ENCODE measurements at places on chromosomes 13 and 19.

- no peak for DNase-seq
Observed at GRCh38 chr13:107422421-107422820, 792.9 kb downstream of the LIG4 start.

- no peak for DNase-seq
Observed at GRCh38 chr13:20676213-20676612, 27.3 kb upstream of the IL17D start.

DNA sequence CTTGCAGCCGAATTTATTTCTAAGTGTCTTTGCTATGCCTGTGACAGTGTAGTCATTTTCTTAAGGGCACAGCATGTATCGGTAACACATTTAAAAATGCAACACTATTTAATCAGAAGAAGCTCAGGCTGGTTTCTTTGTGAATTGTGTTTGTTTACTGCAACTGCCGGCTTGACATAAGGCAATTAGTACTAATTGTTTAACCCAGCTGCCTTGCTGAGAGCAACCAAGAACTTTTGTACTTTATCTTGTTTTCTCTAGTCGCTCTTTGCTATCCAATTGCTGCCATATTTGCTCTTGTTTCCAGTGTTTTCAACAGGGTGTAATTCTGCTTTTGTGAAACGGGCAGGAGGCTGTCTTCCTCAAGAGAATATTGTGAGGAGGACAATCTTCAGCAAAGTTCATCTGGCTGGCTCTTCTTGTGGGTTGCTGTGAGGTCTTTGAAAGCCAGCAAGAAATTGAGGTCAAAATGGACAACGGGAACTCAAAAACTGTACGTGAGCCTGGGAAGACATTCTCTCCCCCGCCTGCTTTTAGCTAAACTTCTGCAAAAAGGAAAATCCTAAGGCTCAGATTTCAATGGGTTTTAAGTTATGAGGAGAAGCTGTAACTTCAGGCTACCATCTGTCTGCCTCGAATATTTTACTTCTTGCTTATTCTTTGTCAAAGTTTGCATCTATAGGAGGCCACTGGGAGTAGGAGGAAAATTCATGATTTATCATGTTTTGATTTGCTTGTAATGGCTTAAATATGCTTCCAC, 75.8 kb upstream of the TSHZ3 start:
- DNase-seq, result no peak

GRCh38 chr13:94292323-94292640, 187.2 kb downstream of the DCT start:
- no peak for DNase-seq

- DNase-seq, result no peak
Observed at GRCh38 chr19:47187797-47188196, 43.2 kb downstream of the BBC3 start.

DNA sequence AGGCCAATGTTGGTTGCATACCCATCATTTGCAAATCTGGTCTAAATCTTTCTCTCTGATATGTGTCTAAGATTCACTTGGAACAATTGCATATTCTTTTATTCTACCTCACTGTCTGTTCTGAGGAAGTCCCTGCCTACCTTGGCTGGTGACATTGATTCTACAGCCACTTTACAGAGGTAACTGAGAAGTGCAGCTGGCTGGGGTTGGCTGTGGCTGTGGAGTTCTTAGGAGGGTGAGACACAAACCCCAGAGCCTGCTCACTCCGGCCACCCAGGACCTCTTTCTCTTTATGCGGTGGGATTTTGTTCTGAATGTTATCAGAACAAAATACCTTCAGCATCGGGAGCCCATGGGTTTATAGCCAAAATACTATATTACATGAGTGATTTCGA, 54.5 kb upstream of the IRS2 start:
- DNase-seq, result no peak

DNA sequence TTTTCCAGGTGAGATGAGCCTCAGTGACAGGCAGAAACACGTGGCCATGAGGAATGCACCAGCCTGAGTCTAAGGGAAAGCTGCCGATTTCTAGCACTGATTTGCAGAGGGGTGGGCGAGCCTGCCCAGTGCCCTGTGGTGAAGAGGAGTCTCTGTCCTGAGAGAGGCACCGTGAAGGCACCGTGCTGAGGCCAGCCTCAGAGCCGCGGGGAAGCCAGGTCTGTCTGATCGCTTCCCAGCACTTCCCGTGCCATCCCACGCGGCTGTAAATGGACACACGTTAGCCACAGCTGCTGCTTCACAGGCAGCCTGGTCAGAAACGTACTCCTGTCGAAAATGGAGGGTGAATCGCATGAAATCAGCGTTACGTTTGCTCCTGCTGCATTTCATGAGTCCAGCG, 79.8 kb downstream of the ATP11A start:
- DNase-seq, result no peak

- no peak for DNase-seq
Observed at GRCh38 chr13:108342369-108343289, 73.1 kb downstream of the TNFSF13B start.

GRCh38 chr19:48513289-48514122, 1.9 kb upstream of the LMTK3 start:
- DNase-seq, result no peak

GRCh38 chr19:18674616-18675015, 8.9 kb upstream of the CRTC1 start:
- no peak for DNase-seq

DNA sequence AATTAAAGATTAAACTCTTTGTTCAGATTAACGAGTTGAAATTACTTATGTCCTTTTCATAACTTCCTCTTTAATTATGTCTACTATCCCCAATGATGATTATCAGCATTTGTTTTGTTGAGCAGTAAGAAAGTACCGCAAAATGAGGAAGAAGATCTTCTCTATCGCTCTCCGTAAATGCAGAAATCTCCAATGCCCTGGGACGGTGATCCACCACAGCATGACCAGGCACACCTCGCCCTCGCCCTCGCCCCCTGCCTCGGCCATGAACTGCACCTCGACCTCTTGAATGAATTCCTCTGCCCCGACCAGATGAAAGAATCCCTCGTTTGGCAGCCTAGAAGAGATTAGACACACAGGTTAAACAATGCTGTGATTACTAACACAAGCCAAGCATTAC, 69.1 kb downstream of the RBM26 start:
- no peak for DNase-seq

- DNase-seq, result no peak
Observed at GRCh38 chr13:102293723-102294122, 108.1 kb downstream of the FGF14 start.

DNA sequence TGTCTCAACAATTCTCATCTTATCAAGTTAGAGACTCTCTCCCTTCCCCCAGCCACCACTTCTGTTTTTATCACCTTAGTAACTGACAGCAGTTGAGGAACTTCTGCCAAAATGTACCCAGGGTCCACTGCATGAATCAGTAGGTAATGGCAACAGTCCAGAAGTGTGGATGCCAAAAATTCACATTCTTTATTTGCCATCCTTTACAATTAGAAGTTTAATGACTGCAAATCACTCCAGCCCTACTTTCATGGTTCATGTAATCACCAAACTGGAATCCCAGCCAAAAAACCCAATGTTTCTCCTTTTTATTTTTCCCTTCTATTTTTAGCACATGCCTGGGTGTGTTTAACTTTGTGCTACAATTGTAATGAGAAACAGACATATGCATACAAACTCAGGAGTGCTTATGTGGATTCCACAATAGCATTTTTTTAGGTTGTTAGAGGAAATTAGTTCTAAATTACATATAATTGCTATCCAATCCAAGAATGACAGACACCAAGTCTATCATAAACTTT, 243.5 kb downstream of the RGCC start:
- no peak for DNase-seq

DNA sequence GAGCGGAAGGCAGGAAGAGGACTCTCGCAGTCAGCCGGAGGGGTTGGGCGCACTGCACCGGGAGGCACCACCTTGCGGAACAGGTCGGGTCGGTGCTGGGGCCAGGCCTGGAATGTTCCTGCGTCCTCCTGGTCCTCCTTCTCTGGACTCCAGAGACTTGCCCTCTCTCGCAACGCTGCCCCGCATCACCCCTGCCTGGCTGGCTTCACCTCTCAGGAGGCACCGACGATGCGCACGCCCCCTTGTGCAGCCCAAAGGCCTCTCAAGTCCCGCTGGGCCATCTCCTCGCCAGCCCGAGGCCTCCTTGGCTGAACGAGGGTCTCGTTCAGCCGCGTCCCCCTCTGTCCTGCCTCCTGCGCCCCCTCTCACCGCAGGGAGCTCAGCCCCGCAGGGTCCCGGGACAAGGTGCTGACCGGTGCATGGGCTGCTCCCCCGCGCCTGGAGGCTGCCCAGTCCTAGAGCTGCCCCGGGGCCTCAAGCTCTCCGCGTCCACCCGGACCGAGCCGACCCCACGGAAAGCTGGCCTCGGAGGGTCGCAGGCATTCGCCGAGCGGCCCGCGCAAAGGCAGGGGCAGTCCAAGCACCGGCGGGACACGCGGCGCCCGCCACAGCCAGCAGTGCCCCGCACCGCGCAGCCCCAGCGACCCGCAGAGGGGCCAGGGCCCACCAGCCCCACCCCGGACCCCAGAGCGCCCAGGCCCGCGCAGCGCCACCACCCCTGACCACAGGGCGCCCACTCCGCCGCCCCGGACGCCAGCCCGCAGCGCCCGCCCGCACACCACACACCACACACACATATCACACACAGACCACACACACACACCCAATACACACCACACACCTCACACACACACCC, 133.8 kb downstream of the CRYL1 start:
- DNase-seq, result no peak

DNA sequence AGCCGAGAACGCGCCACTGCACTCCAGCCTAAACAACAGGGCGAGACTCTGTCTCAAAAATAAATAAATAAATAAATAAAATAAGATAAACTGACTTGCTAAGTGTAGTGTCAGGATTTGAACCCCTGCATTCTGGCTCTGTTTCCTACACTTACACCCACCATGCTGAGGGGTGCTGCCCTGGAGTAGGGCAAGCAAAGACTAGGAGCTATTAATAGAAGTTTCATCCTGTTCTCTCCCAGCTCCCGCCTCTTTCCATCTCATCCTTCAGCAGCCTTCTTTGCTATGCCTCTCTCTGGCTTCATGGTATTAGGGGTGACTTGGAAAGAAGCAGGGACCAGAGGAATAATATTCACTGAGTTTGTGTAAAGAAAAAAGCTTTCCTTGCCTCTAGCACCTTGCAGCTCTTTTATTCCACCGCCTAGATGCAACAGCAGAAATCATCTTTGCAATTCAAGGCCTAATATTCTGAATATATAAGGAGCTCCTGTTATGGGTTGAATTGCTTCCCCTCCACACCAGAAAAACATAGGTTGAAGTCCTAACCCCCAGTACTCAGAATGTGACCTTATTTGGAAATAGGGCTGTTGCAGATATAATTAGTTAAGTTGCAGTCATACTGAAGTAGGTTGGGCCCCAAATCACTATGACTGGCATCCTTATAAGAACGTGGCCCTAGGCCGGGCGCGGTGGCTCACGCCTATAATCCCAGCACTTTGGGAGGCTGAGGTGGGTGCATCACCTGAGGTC, 8.7 kb upstream of the PLAUR start:
- no peak for DNase-seq

DNA sequence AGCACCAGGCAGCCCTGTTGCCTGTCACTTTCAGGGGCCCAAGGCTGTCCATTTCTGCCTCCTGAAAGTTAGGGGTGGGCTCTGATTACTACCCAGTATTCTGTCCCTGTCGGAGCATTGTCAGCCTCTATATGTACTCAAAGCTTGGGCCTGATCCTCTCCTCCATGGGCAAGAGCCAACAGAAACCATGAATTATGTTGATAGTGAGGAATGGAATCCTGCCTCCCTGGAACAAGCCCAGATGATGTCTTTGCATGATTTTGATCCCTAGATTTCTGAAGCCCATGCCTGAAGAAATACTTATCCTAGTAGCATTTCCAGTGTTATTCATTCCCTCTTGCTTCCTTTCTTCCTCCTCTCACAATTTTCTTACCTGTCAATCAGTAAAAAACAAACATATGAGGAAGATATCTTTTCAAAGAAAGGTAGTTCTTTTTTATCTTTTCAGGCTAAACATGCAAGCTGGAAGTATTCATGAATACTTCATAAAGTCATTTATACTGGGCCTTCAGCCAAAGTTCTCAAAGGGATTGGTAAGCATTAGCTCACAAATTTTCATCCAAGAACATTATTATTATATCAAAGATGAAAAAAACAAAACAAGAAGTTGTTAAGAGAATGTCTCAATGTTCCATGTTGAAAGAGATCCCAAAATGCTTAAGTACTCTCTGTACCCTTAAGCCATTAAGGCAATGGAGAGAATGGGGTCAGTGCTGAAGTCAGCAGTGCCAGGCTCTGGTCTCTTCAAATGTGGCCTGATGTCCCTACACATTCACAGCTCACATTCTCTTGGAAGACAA, 171.7 kb downstream of the NHLRC3 start:
- DNase-seq, result no peak

GRCh38 chr13:95603887-95604555, 40.5 kb downstream of the DZIP1 start:
- no peak for DNase-seq

DNA sequence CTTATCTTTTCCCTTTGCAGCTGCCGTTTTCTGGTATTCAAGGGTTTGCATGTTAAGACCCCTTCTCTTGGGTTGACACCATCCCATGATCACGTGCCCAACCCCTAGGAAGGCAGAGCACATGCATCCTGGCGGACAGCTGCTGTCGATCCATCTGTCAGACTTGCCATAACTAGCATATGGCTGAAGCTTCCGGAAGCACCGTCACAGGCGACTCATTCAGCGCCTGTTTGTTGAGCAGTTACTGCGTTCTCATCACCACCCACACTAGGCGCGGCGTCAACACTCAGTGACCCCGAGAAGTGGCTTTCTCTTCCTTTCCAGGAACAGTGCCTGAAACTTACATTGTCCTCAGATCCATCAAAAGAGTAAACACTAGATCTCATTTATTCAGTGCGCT, 93.6 kb downstream of the SOX1 start:
- no peak for DNase-seq

DNA sequence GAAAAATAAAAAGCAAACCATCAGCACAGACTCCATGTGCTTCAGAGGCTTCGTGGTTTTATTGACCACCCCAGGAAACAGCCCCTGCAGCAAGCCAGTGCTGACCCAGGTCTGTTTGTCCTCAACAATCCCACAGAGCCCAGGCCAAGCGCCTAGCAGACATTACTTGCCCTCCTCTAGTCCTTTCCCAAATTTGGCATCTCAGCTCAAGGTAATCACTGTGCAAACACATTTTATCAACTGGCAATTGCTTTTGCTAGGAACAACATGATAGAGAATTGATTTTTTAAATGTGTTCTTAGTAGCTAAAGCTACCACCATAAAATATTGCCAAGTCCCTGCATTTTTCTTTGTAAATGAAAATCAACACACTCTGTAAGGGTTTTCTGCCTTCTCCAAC, 121.8 kb downstream of the STOML3 start:
- DNase-seq, result no peak

GRCh38 chr19:54478677-54479266, 5.7 kb upstream of the CDC42EP5 start:
- DNase-seq, result no peak
